Mucosa of descending colon (tissue), 3 donors: ENCODE measurements at places on chromosomes 12 and 14. TPM values are rescaled to one million over a fixed set of nuclear protein-coding genes. Genes with fewer than 3 reads are reported as not detected.
A peak's percentile ranks its signal among the peaks of the same experiment; 100 is the strongest.

DNA sequence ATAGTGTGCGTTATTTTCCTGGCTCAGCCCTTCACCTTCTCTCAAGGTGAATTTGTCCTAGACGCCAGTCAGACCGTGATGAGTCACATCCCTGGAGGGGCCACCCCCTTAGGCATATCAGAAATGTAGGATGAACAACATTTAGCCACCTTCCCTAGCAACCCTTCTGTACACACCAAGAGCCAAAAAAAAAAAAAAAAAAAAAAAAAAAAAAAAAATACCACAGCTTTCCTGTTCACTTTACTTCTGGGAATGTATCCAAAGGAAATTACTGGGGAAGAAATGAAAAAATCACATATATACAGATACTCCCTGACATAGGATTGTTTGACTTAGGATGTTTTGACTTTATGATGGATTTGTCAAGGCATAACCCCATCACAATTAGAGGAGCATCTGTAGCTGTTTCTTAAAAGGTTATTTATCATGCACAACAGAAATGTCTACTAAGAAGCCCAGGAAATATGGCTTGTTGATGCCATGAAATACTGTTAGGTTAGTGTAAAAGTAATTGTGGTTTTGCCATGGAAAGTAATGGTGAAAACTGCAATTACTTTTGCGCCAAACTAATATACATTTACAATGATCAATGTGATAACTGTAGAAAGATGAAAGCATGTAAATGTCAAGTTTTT is 68.2 kb upstream of the BDKRB2 start:
- no peak for DNase-seq

DNA sequence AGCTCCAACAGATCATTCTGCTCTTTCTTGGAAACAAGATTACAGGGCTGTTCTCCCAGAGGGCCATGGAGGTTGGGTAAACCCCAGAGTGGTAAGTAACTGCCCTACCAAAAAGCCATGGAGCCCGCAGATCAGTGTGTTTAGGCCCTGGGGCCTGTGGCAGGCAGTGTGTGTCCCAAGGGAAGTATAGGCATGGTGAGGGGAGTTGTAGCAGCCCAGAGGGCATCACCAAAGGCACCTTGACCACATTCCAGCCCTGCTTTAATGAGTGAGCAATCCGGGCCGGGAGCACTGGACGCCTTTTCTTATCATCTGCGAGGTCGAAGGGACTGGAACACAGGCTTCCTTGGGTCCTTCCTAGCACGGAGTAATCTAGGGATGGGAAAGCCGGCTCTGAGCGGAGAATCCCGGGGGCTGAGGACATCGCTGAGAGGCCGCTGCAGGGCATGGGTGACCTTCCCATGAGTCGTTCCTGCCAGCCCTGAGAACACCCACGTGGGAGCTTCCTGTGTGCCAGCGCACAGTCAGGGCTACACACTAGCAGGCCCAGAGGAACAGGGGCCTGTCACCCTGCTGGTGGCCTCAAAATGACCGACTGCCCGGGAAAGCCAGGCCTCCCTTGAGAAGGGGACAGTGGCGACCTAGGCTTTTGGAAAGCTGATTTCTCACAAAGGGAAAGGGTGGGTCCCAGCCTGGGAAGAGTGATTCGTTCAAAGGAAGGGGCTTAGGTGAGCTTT is 91.3 kb downstream of the NINJ2 start:
- DNase-seq, result peak; percentile 48

- no peak for DNase-seq
Measured at GRCh38 chr12:105107171-105107493, 399 bp upstream of the WASHC4 start.

GRCh38 chr14:19917243-19917642 is 3.2 kb upstream of the OR4K5 start:
- DNase-seq, result no peak

DNA sequence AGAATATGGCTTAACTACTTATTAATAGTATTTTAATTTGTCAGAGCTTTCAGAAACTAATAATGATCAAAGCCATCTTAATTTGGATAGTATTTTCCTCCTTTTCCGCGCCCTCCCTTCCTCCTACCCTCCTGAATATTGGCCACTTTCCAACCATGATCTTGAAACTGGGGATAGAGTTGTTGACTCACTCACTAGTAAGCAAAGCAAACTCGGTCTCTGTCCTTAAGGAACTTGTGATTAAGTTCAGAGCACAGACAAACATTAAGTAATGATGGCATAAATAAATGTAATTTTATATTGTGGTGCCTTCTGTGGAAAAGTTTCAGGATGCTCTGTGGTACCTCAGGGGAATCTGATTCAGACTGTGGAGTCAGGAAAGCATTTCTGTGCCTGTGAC is 75.7 kb downstream of the LRRK2 start:
- DNase-seq, result no peak

- no peak for DNase-seq
Measured at GRCh38 chr12:132140501-132140900, 3.6 kb downstream of the DDX51 start.

DNA sequence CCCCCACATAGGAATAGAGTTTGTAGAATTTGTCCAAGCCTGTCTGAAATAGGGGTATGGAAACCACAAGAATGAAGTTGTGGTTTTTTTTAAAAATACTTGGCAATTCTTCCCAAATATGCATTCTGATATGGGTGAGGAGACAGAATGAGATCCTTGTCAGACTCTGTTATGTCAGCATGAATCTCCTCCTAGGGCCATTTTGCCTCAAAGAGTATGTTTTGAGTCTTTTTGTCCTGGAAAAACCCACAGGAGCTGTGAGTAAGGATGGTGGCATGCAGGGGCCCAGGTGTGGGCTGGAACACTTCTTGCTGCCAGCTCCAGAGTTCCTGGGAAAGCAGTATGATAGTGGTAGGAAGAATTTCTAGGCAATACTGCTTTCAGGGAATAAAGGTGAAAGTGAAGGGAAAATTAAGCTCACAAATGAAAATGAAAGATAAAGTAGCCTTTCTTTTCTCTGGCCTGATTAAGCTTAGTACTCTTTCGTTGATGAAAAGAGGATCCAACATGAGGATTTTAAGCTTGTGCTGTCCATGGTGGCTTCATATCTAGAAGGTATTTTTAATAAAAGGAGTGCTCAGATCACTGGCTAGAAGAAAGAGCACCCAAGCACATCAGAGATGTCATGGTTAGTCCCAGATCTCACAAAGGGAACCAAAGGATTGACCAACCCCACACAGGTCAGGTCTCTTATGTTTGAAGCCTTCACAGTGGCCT is 130.8 kb downstream of the LLPH start:
- DNase-seq, result no peak

DNA sequence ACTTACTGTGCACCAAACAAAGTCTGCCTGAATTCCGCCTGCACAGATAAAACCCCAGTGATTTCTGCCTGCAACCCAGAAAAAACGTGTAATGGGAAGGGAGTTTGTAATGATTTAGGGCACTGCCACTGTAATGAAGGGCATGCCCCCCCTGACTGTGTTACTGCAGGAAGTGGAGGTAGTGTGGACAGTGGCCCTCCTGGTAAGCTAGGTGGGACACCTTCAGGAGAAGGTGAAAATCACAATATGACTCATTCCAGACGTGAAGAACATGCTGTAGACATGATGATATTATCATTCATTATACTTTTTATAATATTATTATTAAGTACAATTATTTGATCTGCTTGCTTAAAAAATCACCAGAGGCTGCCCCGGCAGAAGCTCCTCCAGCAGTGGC is 59.2 kb downstream of the MAPKAPK5 start:
- no peak for DNase-seq

DNA sequence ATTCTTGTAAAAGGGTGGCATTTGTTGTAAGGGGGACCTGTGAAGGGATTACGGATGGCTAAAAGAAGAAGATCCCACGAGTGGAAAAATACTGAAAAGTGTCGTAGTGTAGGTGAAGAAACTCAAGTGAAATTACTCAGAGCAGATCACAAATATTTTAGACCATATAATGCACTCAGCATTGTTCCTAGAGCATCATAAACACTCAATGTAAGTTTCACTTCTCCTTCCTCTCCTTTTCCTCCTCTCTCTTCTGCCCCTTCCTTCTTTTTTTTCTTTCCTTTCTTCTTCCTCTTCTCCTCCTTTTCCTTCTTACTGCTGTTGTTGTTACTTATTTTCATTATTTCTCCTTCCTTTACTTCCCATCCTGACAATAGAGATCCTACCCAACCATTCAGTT is 445.6 kb downstream of the ADAMTS20 start:
- DNase-seq, result no peak

LMNTD1 gene
- 0.76 TPM for total RNA-seq

AHNAK2 gene
- 20.3 TPM for total RNA-seq

GPR162 gene
- total RNA-seq, result 1.7 TPM

LMO3 gene
- total RNA-seq, result 131 TPM
